ENCODE measurements at places on chromosomes 7 and 10.

DNA sequence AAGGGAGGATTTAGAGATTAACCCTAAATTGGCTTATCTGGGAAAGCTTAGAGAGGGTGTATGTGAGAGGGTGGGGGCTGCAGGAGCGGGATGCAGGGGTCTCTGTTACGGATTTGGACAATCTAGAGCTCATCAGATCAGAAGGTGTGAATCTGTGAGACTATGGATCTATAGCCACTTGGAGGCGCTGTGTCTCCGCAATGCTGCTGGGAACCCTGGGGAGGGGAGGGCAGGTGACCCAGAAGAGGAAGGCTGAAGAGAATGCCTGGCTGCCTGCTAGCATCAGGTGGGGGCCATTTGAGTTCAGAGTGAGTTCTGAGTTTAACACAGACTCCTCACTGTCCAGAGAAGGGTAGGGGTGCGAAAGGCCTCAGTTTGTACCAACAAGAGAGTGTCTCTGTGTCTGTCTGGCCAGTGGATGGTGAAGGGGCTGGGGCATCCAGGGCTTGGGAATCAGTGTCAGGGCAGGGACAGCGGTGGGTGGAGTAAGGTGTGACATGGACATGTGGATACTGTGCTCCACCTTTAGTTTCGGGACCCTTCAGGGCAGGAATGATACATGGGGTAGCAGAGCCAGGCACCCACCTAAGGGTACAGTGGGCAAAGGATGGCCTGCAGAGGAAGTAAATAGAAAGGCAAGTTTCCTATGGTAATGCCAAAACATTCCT is 187.3 kb upstream of the PRSS58 start:
- no peak for DNase-seq

DNA sequence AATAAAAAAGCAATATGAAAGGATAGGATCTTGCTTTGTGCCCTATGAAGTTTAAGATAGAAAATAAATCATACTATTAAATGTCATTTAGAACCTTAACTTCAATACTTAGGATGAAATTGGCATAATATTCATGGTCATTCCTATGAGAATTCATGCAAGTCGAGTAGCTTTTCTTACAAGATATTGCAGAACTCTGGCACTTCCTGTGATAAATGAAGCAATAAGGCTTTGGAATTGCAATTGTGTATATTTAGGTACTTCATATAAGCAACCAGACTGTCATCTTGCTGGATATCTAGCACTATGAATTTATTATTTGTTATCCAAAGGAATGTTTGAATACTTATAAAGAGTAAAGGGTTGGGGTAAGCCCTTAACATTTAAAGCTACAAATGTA is 116.5 kb downstream of the ZNF438 start:
- no peak for DNase-seq

DNA sequence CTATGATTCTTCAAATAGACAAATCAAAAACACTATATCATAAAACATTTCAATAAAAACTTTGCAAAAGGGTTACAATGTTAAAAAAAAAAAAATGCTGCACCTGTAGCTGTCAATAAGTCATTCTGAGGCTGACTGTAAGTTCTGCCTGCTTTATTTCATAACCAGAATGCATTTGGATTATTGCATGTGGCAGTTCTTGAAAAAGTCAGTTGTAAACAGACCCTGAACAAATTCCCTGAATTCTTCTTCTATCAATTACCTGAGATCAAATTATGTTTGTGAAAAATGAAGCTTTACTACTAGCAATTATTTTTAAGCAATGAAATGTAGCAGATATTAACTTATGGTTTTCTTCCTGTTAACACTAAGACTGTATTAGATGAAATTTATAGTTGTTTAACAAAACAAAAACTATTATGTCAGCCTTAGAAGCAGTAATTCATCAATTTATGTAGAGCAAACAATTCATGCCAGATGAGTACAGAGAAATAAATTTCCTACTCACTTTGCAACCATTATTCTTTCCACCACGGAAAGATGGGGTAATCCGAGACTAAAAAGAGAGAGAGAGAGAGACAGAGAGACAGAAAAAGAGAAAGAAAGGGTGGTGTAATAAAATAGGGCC is 107.8 kb downstream of the SFMBT2 start:
- DNase-seq: no peak

DNA sequence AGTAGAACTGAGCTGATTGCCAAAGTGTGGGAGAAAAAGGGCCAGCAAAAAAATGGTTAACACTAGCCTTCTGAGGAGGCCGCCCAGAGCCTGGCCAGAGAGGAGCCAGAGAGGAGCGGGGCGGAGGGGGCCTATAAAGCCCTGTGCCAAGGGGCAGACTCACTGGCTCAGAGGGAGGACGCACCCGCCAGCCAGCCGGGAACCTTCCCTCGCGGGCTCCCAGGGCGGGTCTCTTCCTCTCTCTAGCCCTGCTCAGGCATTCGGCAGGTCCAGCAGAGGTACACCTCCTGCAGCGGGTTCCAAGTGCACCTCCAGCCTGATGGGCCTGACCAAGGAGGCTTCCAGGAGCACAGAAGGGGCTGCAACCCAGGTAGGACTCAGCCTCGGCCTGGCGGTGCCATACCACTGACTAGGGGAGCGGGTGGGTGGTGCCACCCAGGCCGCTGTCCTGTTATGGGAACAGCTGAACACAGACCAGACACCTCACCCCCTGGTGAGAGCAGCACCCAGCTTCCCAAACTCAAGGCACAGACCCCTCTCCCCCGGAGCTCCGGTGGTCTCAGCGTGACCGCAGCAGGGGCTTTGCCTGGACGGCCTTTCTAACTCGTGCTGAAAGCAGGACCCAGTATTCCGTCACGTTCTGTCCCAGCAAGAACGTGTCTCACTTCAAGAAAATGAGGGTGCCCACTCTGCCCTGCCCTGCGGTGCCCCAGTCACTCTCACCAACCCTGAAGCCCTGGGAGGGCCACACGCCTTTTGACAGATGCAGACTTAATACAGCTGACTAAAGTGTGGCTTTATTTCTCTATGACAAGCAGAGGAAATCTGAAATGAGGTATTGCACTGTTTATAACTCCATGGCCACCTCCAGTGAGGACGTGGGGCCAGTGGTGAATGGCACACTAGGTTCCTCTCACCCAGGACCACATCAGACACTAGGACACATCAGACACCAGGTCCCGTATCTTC is at the start of gene GPER1:
TSS of gene GPER1 (plus strand) at position 162 of the 969 bp plus-strand sequence. CDS start 3,616 bp downstream, outside the sequence.
- no peak for DNase-seq

DNA sequence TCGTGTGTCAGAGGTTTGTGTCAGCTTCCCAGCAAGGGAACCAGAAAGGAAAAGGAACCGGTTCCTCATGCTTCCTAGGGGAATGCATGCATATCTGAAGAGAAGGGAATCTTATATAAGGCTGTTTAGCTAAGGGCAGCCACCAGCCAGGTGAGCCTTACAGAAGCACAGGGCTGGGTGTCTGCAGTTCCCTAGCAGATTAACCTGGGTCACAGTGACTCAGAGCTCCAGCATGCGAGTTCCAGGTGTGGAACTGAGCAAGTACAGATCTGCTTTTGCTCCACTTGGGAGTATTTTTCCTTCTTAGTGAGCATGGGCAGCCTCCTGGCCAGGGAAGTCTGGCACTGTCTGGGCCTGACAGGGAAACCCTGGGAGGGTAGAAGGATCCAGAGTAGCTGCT is 957 bp upstream of the ANKRD2 start:
- no peak for DNase-seq

DNA sequence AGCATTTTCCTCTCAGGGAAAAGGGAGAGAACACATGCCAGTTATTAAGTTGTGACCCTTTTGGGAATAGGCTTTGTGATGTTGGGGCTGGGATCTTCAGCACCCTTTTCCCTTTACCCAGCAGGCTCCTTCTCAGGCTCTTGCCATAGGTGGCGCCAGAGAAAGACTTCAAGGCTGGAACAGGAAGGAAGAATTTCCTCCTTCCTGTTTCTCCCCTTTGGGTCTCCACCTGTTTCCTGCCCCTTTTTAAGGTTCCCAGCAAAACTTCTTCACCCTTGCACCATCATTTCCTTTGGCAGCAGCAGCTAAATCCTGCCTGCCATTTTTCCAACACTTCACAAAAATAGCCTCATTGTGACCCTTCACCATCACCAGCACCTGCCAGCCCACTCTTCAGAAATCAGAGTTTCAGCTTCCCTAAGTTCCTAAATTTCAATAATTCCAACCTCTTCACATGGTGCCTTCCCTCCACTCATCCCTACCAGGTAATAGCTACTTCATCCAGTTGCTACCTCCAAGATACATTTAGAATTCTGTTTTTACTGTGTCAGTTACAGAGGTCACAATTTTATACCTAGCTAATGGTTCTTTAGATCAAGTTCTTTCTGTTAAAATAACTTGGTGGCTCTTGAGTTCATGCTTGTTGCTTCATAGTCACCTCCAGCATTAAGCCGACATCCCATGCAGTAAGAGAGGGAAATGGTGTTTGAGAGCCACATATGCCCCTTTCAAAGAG is 22.4 kb upstream of the FOXK1 start:
- no peak for DNase-seq

GRCh38 chr10:31896968-31897384 is 31.7 kb downstream of the ARHGAP12 start:
- DNase-seq: no peak

GRCh38 chr10:20622531-20623211 is 274.4 kb downstream of the NEBL start:
- DNase-seq: no peak

GRCh38 chr10:31709028-31709427 is 219.6 kb downstream of the ARHGAP12 start:
- no peak for DNase-seq

- DNase-seq: no peak
Measured at GRCh38 chr7:65444899-65445823, 71.5 kb downstream of the ZNF92 start.

GRCh38 chr10:28046579-28046978 is 47.7 kb upstream of the ODAD2 start:
- DNase-seq: no peak

GRCh38 chr10:96411716-96412320 is 53.0 kb upstream of the OPALIN start:
- no peak for DNase-seq
